ENCODE measurements at places on chromosomes 6 and 20.

DNA sequence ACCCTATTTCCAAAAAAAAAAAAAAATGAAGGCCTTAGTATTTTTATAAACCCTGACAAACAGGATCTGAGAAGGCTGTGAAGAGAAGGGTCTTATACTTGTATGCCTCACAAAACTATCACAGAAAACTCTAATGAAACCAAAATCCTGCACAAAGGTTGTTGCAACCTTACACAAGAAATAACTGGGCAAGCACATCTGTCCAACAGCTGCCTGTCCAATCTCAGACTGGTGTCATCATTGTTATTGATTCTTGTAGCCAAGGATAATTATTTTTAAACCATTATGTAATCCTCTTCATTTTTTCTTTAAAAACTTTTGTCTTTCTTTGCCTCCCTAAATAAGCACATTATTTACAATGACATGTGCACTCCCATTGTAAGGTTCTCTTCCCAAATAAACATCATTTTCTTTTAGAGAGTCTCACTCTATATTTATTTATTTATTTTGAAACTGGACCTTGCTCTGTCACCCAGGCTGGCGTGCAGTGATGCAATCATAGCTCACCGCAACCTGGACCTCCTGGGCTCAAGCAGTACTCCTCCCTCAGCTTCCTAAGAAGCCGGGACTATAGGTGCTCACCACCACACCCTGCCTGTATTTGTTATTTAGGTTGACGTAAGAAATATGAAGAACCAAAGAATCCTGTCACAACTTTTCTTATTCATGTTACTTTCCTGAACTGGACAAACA, 697.1 kb downstream of the DOK5 start:
- no peak for DNase-seq

DNA sequence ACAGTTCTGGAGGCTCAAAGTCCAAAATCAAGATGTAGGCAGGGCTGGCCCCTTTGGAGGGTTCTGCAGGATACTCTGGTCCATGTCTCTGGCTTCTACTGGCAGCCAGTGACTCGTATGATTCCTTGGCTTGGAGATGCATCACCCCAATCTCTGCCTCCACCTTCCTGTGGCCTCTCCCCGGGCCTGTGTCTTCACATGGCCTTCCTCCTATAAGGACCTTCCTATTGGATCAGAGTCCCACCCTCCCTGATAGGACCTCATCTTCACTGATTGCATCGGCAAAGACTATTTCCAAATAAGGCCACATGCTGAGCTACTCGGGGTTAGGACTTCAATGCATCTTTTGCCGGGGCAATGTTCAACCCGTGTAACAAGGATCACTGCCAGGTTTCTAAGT, 509.0 kb downstream of the CD83 start:
- DNase-seq = no peak

GRCh38 chr20:19765913-19766312, 7.9 kb downstream of the RIN2 start:
- no peak for DNase-seq

- no peak for DNase-seq
Measured at GRCh38 chr6:84007871-84008270, 25.7 kb upstream of the MRAP2 start.

DNA sequence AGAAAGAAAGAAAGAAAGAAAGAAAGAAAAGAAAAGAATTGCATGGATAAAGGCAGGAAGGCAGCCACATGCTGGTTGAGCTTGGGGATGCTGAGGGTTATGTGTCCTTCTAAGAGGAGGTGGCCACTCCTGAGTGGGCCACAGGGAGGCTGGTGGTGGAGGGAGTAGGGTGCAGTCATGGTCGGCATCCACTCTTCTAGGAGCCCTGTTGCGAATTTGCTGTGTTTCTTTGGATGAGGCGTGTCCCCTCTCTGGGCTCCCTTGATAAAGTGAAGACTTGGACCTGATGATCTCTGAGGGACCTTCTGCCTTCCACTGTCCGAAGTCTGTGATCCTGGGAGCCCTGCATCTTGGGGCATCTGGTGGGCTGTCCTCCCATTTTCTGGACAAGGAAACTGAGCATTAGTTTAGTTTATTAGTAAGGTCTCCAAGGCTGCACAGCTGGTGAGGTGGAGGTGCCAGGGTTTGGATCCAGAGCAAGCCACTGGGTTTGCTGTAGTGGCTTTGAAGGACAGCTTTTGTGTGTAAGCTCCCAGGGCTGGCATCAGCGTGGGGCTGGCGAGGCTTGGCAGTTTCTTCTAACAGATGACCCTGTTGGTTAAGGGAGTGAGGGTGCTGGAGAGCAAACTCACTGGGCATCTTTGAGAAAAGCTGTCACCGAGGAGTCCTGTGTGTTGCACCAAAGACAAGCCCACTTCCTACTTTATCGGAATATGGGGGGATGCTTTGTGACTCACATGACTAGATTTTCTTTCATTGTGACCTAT, 4.3 kb downstream of the DLGAP4 start:
- no peak for DNase-seq

GRCh38 chr20:50359607-50360217, 150.5 kb upstream of the PTPN1 start:
- DNase-seq = no peak

GRCh38 chr6:53985366-53985765, 125.9 kb upstream of the MLIP start:
- no peak for DNase-seq

- DNase-seq = no peak
Measured at GRCh38 chr6:115717062-115717461, 343.6 kb downstream of the FRK start.

DNA sequence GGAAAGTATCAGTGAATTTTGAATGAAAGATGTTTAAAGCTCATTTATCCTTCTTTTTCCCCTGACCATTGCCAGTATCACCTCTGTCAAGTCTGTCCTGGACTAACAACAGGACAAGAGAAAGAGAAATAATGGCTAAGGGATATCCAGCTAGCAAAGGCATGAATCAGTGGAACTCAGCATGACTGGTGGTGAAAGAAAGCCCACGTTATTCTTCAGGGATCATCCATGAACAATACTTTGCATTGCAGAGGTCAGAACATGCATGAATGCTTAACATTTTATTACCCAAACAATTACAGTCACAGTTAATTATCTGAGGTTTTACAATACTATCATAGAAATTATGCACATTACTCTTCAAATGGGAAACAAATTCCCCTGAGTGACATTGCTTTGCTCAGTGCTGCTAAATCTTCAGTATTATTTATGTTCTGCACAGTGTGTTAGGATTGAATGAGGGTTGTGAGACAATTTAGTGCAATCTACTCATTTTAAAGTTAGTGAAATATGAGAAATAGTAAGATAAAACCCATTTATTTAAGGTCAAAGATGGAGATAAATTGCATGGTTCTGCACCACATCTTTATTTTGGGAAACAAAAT, 350.7 kb downstream of the KHDRBS2 start:
- no peak for DNase-seq

GRCh38 chr6:111087106-111087835, at the start of gene SLC16A10:
SLC16A10 (plus strand) TSS chr6:111087503; CDS start chr6:111087753, 250 bp downstream.
- DNase-seq = peak; percentile 74

GRCh38 chr6:154404791-154405400, 48.3 kb upstream of the IPCEF1 start:
- no peak for DNase-seq

- DNase-seq = no peak
Measured at GRCh38 chr6:160455081-160455480, 106.9 kb downstream of the SLC22A3 start.

GRCh38 chr6:33166363-33166762, 25.9 kb downstream of the COL11A2 start:
- no peak for DNase-seq

- no peak for DNase-seq
Measured at GRCh38 chr20:57679113-57679512, 30.7 kb downstream of the PMEPA1 start.

- DNase-seq = no peak
Measured at GRCh38 chr6:36210182-36210581, 13.6 kb downstream of the BRPF3 start.

- DNase-seq = peak; percentile 24
Measured at GRCh38 chr20:10427060-10427692, 6.8 kb downstream of the MKKS start.

- peak; percentile 74 for DNase-seq
Measured at GRCh38 chr6:42547407-42548329, 16.2 kb upstream of the UBR2 start.

DNA sequence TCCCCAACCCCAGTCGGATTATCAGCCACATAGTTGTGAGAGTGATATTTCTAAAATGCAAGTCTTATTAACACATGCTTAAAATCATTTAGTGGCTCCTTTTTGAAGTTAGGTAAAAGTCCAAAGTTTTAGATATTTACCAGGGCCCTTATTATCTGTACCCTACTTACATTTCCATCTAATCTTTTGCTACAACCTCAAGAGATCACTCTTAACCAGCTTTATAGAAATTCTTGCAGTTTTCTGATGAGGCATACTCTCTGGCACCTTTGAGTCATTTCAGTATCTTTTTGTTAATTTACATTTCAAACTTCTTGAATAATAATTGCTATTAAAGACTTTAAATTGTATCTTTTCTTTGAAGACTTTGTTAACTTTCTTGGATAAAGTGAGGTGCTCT, 453.3 kb downstream of the RFPL4B start:
- DNase-seq = no peak

DNA sequence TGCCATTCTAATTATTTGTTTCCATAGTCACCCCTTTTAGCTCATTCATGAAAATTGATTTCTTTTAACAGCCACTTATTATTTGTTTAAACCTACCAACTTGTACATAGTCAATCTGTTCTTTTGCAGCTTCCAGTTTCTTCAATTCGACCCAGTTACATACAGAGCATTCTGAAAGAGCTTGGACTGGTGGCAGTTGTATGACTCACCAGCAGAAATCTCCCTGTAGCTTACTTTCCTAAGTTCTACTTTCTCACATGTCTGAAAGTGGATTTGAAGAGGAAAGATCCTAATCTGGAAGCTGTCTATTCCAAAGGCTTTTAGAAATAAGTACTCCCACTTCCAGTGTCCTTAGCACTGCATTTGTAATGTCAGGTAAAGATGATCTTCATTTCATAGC, 447.9 kb downstream of the HTR1B start:
- no peak for DNase-seq

- DNase-seq = no peak
Measured at GRCh38 chr6:36986704-36987047, 680 bp upstream of the MTCH1 start.

DNA sequence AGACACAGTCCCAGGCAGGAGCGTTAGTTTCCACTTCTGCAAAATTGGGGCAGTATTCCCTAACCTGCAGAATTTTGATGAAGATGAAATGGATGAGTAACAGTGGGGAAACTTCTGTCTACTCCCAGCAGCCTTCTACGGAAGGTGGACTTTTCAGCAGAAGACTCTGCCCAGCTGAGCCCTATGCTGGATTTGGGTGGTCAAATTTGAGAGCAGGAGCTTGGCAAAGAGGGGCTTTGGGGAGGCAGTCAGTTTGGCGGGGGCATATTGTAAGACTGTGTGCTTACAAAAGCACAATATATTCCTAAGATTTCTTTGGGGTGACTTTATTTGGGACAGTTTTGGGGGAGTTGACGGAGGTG, 5.4 kb upstream of the SDCBP2 start:
- DNase-seq = no peak

- DNase-seq = no peak
Measured at GRCh38 chr20:37189416-37190016, 10.2 kb upstream of the MROH8 start.

DNA sequence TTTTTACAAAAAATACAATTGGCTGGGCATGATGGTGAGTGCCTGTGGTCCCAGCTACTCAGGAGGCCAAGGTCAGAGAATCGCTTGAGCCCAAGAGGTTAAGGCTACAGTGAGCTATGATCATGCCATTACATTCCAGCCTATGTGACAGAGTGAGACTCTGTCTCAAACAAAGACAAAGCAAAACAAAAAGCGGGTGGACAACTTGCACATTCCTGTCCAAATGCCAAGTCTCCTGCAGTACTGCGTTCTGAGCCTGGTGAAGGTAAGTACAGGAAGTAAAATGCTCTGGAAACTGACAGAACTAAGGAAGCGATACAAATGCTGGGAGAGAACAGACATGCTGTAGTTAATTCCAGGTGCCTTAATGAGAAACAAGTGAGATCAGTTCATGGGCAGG, 20.4 kb upstream of the TMEM242 start:
- no peak for DNase-seq

- no peak for DNase-seq
Measured at GRCh38 chr6:110408901-110409300, 6.5 kb downstream of the DDO start.

DNA sequence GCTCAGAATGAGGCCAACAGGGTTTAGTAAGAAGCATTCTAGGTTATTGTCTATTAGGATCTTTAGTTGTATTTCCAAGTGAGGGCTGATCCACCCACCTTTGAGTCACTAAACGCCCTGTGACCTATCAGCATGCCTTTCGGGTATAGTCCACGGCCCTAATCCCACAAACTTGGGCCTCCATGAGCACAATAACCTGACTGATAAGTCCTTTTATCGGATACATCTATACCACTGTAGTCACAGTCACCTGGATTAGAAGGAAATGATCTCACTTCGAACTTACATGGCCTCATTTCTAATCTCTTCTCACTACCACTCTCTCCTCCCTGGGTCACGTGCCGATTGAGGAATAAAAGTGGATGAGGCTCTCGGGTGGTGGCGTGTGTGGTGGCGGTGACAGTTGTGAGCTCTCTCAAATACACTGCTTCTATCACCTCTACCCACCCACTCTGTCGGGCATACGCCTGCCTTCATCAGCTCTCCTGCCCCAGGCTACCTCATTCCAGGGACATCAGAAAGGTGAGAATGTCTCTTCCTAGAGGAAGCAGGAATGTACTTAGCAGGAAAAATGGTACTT, 65.2 kb downstream of the TRAM2 start:
- no peak for DNase-seq

GRCh38 chr6:125230674-125231073, 71.1 kb downstream of the HDDC2 start:
- no peak for DNase-seq

DNA sequence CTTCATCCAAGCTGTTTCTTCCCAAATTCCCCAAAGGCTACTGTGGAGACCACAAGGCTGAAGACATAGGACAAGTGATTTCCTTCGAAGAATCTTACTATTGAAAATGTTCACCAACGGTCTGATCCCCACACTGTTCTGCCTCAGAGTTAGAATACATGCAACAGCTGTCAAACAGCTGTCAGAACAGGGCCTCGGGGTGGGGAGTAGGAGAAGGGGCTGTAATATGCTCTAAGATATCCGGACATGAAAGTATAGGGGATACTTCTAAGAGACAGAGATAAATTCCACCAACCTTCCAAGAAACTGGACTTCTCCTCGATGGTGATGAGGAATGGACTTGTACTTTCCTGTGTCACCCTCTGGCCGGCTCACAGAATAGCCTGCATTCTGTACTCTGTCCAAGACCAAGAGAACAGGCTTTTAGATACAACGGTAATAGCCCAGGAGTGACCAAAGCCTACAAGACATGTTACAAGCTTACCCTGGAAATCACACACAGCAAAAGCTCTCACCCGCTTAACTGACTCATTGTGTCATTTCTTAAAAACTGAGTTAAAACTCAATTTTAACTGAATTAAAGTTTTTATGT, 69.2 kb upstream of the PTGIS start:
- DNase-seq = no peak

DNA sequence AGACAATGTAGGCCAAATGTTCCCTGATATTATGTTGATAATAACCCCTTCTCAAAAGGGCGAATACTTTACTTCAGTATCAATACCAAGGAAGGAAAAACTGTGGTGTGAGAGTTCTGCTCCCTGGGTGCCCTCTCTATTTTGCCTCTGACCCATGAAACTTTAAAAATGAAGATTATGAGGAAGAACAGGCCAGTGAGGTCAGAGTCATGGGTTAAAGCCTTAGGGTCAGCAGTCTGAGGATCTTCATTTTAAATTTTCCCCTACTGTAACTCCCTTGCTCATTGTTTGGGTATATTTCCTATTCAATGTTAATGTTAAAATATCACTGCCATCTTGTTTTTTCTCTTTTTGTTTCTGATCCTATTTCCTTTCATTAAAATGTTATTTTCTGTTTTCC, 47.9 kb downstream of the PRKN start:
- DNase-seq = no peak

Data from left renal pelvis (tissue), 4 donors.